ENCODE measurements at places on chromosomes 13 and 19. TPM values are rescaled to one million over a fixed set of nuclear protein-coding genes. Genes with fewer than 3 reads are reported as not detected.

NHLRC3 gene
- total RNA-seq = 5.0 TPM

PRX gene
- 1.3 TPM for total RNA-seq

ZNF816 gene
- total RNA-seq = not detected

MYBPC2 gene
- total RNA-seq = not detected

LAIR1 gene
- total RNA-seq = 0.21 TPM

ADGRE2 gene
- 0.43 TPM for total RNA-seq

PLPP2 gene
- 101 TPM for total RNA-seq

TRPC4 gene
- total RNA-seq = not detected

PSG3 gene
- total RNA-seq = 0.07 TPM

ATP8A2 gene
- not detected for total RNA-seq

FCAR gene
- not detected for total RNA-seq

SYNGR4 gene
- total RNA-seq = 3.6 TPM

ZNF17 gene
- total RNA-seq = 5.4 TPM

SEMA6B gene
- total RNA-seq = 7.0 TPM

COL5A3 gene
- total RNA-seq = 3.8 TPM

ZNF416 gene
- total RNA-seq = 3.8 TPM

CCDC70 gene
- total RNA-seq = not detected

TMEM86B gene
- total RNA-seq = 3.8 TPM

MCF2L gene
- total RNA-seq = 0.37 TPM

BSG gene
- total RNA-seq = 712 TPM

SHISA7 gene
- total RNA-seq = 0.02 TPM

FLT1 gene
- 0.02 TPM for total RNA-seq

NLRP11 gene
- not detected for total RNA-seq

MEIOSIN gene
- 0.05 TPM for total RNA-seq

KIR3DL2 gene
- total RNA-seq = not detected

SOX1 gene
- not detected for total RNA-seq

CEACAM5 gene
- 1.6 TPM for total RNA-seq

ARHGAP45 gene
- 5.6 TPM for total RNA-seq

TSSK6 gene
- 2.1 TPM for total RNA-seq

CCDC194 gene
- total RNA-seq = not detected

C5AR2 gene
- total RNA-seq = 12.7 TPM

LYL1 gene
- total RNA-seq = 0.69 TPM
